ENCODE measurements at places on chromosomes 7 and 10.

GRCh38 chr10:63759335-63759734 lies 238.1 kb downstream of the REEP3 start:
- DNase-seq = no peak

GRCh38 chr7:95529701-95530100 lies 44.0 kb downstream of the ASB4 start:
- DNase-seq = no peak

GRCh38 chr7:140714331-140715040 lies 18.0 kb downstream of the NDUFB2 start:
- DNase-seq = no peak

GRCh38 chr7:106568680-106569499 lies 92.1 kb downstream of the CCDC71L start:
- no peak for DNase-seq

DNA sequence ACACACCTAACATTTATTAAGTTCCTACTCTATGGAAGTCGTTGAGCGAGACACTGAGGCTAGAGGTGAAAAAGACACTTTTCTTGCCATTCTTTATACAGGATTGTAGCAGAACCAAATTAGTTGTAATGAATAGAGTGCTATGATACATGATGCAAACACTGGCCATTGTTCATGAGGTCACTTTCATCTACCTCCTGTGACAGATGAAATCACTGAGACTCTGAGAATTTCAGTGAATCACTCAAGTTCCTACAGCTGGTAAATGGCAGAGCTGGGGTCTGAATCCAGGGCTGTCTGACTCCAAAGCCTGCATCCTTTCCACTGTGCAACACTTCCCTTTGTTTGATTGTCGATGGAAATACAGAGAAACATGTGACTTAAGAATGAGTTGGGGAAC lies 657.6 kb downstream of the LRMDA start:
- no peak for DNase-seq

GRCh38 chr7:36506820-36507219 lies 117.2 kb downstream of the ANLN start:
- no peak for DNase-seq

Data from NCI-H2029 treated with DMSO at 0.1 percent for 48 hours (cell line).